ENCODE measurements at places on chromosomes 7 and 10.
A peak's percentile ranks its signal among the peaks of the same experiment; 100 is the strongest.

GRCh38 chr10:72746426-72747363 is 54.8 kb downstream of the MCU start:
- no peak for DNase-seq

DNA sequence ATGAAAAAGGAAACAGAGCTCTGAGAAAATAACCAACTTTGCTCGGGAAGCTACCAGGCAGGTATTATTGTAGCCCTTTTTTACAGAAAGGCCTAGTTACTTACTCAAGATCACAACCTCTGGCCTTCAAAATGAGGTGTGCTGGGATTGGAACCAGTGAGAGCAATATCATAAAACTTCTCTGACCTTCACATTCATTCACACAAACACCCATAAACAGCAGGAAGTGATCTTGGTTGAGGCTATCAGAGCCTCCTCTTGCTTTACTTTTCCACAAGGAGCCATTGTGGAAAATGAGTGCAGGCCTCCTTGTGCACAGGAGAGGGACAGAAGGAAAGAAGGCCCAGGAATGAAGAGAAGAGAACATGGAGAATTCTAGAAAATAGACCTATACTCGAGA is 204.5 kb upstream of the NPVF start:
- no peak for DNase-seq

GRCh38 chr7:18541871-18542212 is 46.3 kb downstream of the HDAC9 start:
- no peak for DNase-seq

DNA sequence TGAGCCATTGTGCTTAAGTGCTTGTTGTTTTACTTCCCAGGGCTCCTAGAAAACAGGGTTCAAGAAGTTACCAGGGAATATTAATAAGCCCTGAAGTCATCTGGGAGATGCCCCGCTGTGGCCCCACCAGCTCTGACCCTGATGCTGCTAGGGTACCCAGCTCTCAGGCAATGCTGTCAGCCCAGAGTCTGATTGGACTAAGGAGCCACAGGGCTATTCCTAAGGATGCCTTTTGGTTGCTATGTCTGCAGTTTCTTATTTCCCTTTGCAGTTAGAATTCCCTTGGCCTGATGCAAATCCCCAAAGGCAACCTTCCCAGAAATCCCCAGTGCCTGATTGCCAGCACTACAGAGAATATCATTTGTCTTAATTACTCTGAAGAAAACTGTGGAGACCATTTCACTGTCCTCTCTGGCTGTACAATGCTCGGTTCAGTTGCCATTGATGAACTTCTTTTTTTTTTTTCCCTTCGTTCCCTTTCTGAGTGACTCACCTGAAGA is 236.7 kb upstream of the KMT2E start:
- DNase-seq, result no peak

DNA sequence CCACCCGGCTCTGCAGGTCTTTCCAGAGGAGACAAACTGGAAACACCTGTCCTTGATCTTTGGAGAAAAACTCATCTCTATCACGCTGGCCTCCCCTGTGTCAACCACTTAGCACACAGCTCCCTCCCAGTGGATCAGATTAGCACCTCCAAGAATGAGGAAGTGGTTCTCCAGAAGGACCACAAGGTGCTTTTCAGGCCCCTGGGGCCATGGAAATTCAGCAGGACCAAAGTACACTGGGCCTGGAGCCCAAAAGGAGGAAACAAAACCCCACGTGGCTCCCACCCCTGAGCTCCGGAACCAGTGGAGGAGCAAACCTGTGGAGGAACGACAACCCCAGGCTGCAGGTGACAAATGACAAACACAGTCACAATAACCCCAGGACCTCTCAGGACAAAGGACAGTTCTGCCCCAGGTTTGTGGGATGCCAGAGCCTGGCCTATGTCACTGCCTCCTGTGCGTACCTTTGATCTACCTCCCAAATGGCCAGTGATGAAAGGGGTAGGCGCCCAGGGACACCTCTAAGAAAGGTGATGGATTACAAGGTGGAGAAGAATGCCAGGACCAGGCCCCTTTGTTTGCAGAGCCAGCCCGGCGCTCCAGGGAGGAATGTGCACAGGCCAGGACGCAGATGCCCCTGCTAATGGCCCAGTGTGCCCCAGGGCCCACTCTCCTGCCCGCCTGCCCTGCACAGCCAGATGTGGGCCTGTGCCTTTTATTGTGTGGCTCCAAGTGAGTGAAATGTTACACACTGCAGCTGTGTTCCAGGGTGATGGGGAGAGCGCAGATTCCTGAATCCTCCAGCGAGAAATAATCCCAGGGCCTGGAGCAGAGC is 5.7 kb downstream of the TNS3 start:
- DNase-seq, result peak; percentile 51

GRCh38 chr7:30090111-30090510 is 44.7 kb upstream of the MTURN start:
- no peak for DNase-seq

- no peak for DNase-seq
Measured at GRCh38 chr10:111093741-111094380, 17.0 kb downstream of the ADRA2A start.

DNA sequence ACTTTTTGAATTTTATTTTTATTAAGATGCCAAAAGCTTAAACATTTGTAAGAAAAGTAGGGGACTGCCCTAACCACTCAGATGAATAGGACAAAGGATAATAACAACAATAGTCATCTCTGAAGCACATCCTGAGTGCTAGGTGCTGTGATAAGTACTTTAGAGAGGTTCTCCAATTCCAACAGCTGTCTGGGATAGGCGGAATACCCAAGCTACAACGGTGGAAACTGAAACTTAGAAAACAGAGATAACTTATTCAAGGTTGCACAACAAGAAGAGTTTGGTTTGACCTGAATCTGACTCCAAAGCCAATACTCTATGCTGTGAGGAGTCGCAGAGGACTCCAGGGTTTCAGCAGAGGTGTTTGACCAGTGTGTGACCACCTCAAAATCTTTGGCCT is 2.0 kb downstream of the RTKN2 start:
- peak; percentile 71 for DNase-seq

- DNase-seq, result no peak
Measured at GRCh38 chr10:79189853-79190435, 121.2 kb downstream of the ZMIZ1 start.

GRCh38 chr10:48653347-48653746 is 31.3 kb upstream of the WDFY4 start:
- no peak for DNase-seq

DNA sequence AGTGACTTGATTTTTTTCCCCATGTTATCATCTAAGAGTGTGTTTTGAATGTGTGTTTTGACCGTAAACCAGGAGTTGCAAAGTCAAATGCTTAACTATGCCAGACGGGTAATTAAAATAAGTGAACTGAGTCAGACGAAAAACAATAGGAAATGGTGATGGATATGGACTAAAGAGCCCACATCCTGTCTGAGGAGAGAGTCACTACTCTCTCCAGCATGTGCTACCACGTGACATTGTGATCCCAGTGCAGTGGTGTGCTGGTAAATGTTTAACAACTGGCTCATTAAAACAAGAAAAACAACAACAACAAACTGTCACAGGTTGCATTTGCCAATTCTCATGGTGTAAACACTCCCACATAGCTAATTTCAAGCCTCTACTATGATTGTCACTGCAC is 164.3 kb downstream of the SUGCT start:
- DNase-seq, result no peak
